H7 (cell line): ENCODE measurements at places on chromosomes 5 and 9. TPM values are rescaled to one million over a fixed set of nuclear protein-coding genes. Genes with fewer than 3 reads are reported as not detected.
A peak's percentile ranks its signal among the peaks of the same experiment; 100 is the strongest.

The GABRP gene
- 2.1 and 2.2 TPM in 2 replicates for total RNA-seq

The EMB gene
- 18.5 and 23.9 TPM in 2 replicates for total RNA-seq

GRCh38 chr9:127545196-127546124 lies 66.6 kb upstream of the STXBP1 start:
- DNase-seq = peak; percentile 87

DNA sequence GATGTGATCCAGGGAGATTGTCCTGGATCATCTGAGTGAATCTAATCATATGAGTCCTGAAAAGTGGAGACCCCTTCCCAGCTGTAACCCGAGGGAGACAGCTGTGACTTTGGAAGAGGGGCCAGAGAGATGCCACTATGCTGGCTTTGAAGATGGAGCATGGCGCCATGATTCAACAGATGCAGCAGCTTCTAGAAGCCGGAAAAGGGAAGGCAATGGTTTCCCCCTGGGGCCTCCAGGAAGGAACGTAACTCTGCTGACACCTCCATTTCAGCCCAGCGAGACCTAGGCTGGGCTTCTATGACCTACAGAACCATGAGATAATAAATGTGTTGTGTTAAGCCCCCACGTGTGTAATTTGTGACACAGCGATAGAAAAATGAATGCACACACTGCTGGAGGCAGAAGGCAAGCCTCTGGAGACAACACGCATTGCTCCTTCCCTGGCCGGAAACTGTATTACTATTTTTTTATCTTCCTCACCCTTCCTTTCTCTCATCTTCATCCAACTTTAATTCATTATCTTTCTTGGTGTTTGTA lies 16.6 kb upstream of the SARDH start:
- no peak for DNase-seq

GRCh38 chr9:137114613-137115393 lies at the start of gene DPP7:
Gene DPP7, minus strand, starts transcription at chr9:137114733. Its CDS starts 20 bp downstream, at chr9:137114713.
- peak; percentile 92 for DNase-seq
